Stimulated activated CD4-positive, alpha-beta T cell treated with anti-CD3 and anti-CD28 coated beads, Interleukin-1b, Interleukin-23, amount 100 ng/mL, for 1 hour (primary cell): ENCODE measurements at places on chromosomes 1 and 21.

DNA sequence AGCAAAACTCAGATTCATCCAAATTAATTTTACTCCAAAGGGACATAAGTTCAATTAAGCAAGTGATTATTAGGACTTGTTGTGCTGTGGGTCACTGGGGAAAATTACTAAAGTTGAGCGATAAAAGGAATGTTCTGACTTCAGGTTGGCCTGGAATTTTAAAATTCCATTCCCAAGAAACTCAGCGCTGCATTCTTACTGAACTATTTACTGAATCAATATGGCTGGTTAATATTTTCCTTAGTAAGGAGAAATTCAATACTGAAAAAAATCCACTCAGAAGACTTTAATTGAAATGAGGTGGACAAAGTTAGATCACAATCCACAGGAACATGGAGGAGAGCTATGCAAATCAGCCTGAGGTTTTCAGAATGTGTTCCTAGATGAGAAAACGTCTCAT, 578.9 kb upstream of the NR5A2 start:
- DNase-seq: no peak

DNA sequence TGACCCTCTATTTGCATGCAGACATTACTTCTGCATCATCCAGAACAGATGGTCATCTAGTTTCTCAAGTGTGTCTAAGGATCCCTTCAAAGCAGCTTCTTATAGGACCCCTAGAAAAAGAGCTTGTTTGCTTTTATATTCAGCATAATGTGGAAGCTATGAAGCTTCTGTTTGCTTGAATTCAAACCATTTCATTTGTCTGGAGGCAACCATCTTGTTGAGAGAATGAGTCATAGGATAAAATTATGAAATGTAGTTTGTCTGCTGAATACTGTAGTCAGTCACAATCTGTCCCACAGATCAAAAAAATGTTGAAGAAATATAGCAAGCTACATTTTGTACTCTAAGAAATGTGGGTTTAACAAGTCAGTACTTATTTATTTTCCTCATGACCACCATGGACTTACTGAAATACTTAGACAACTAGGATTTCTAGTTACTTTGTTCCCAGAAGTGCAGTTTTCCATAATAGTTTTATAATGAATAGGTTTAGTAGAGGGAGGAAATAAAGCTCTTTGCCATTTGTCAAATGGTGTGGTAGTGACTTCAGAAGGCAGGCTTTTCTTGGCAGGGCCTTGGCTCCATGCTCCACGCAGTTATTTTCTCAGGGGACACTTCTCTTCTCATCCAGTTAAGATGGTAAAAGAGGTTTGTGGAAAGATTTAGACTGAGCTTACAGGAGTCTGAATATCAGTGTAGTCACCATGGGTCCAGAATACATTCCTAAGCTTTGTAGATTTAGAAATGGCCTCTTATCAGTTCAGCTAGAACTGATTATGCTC, 74.8 kb upstream of the DEPDC1 start:
- no peak for DNase-seq

DNA sequence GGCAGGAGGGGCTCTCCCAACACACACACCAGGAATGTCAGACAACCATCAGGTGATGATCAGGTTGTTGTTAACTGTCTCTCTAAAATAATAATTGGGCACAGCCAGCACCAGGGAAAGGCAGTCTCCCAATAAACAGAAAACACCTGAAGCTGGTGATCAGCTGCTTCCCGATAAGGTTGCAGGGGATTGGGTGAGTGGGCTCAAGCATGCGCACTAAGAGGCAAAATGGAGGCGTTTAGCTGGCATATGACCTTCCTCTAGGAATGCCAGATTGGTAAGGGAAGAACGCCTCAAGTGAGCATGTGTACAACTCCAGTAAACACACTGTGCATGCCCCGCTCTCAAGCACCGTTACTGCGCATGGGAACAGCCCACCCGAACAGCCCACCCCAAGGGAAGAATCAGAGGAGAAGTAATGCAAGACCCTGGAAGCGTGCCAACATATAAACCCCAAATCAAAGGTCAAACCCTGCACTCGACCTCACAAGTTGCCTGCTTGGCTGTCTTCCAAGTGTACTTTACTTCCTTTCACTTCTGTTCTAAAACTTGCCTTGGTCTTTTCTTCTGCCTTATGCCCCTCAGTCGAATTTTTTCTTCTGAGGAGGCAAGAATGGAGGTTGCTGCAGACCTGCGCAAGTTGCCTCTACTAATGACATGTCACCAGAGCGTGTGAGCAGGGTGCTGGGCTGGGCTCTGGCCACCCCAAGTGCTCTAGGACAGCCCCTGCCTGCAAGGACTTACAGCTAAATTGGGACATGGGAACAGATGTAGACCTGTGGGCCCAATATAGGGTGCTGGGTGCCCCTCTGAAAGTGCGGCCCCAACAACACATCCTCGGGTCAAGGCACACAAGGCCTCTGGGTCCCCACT, 200.8 kb downstream of the RHOU start:
- no peak for DNase-seq

GRCh38 chr1:177429234-177429633, 258.5 kb downstream of the BRINP2 start:
- DNase-seq: no peak

GRCh38 chr21:41664881-41665765, 101.7 kb downstream of the RIPK4 start:
- DNase-seq: no peak

GRCh38 chr1:78171736-78172590, 126.2 kb downstream of the GIPC2 start:
- no peak for DNase-seq

DNA sequence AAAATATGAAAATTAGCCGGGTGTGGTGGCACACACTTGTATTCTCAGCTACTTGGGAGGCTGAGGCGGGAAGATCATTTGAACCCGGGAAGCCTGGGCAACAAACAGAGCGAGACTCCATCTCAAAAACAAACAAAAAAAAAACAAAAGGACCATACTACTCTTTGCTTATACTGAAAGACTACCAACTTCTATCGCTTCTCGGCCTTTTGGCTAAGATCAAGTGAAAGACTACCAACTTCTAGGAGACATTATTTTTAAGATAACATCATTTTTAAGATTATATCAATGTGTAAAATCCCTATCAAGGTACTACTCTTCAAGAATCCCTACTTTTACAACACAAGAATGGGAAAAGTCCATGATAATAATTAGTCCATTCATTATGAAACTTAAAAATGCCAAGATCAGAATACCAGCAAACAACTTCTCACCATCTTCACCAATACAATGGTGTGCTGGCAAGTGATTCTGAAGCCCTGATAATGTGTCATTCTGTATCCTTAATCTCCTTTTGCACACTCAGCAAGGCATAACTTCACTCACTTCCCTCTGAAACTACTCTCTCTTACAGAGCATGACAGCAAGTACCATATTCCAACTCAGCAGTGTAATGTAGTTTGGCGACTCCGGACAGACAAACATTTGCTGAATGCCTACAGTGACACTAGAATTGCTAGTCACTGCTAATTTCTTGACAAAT, 1.7 kb downstream of the PTP4A2 start:
- DNase-seq: no peak

DNA sequence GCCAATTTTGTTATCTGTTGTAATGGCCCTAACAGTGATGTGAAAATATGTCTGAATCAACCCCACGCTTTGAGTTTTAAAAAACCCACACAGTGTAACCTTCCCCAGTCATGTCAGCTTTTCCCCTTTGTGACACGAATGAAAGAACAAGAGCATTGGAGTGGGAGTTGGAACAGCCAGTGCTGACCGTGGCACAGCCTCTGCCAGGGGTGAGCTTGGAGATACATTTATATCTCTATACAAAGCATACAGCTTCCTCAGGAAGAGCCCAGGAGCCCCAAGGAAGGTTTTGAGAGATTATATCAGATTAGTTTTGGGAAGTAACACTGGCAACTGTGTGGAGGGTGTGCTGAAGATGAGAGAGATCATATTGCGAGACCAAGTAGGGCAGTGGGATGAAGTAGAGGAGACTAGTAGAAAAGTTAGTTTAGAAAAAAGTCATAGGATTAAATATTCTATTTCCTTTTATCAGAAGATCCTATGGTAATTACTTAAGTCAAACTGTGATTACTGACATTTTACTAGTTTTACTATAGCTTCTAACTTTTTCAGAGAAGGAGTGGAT, 15.9 kb downstream of the LRRC8B start:
- no peak for DNase-seq

GRCh38 chr1:7811476-7811875, 27.4 kb downstream of the PER3 start:
- no peak for DNase-seq

DNA sequence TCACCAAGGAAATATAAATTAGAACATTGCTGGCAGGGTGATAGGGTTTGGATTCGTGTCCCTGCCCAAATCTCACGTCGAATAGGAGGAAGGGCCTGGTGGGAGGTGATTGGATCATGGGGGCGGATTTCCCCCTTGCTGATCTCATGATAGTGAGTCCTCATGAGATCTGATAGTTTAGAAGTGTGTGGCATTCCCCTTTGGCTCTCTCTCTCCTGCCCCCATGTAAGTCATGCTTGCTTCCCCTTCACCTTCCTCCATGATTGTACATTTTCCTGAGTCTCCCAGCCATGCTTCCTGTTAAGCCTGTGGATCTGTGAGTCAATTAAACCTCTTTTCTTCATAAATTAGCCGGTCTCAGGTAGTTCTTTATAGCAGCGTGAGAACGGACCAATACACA, 60.6 kb downstream of the VPS26C start:
- no peak for DNase-seq

GRCh38 chr1:186429017-186429416, 31.9 kb downstream of the PDC start:
- no peak for DNase-seq
